Cerebellar nuclear complex (tissue), 1 donor: ENCODE measurements at places on chromosomes 5 and 9.

GRCh38 chr5:78543916-78544315 is 104.7 kb downstream of the LHFPL2 start:
- no peak for DNase-seq

DNA sequence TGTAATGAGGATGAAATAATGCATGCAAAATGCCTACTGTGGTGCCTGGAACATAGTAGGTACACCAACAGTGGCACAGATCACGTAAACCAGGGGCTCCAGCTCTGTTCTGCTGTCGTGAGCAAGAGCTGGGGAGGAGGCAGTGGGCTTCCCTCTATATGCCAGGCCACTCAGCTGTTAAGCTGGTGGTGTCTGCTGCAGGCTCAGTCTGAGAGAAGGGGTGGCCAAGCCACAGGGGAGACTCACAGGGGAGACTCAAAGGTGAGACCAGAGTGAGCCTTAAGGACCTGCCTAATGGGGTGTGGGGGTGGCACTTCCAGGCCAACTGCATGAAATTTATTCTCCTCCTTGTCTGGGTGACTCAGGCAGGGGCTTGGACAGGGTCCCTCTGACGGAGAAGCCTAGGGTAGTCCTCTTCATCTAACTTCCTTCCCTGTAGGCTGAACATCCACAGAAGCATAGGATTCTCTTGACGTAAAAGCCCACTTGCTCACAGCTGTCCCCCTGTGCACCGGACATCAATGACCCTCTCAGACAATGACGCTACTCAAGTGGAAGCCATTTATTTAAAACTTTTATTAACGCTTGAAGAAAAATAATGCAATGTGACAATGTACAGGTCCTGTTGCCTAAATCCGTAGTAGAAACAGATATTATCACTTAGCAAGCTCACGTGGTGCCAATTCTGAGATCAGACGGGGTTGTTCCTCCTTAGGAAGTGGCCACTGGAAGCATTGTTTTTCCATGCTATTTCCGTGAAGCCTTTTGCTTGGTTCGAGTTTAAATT is 13.9 kb downstream of the STC2 start:
- no peak for DNase-seq

DNA sequence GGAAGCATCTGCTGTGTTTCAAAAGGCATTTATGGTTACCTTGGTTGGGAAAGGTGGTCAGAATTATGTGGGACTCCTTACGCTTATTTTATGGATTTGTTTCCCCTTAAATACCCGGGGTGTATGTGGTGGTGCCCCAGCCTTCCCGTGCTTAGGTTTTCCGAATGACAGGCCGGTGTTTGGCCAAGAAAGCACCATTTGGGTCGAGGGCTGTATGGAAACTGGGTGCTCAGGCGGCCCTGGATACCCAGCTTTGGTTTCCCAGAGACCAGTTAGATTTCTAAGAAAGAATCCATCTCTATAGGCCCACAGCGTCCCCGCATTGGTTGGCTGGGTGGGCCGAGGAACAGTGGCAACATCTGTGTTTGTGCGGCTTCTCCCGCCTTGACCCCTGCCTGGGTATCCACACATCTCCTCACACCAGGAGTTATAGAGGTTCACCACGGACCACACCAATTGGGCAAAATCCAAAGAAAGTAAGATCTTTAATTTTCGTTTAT is 868 bp downstream of the ARHGEF28 start:
- no peak for DNase-seq

DNA sequence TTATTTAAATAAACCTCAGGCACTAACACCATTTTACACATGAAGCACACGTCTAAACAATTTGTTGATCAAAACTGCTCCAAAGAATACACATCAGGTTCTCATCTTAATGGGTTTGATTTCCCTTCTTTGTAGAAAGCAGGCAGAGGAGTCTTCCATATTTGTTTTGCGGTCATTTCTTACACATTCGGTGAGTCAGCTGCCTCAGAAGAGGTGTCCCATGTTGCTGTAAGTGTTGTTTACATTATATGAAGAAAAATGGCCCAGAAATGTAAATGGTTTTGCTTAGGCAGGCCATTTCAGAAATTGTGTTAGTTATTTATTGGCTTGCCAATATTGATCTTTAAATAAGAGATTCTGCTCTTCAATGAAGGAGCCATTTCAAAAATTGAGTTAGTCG is 325.8 kb downstream of the TENT4A start:
- no peak for DNase-seq

DNA sequence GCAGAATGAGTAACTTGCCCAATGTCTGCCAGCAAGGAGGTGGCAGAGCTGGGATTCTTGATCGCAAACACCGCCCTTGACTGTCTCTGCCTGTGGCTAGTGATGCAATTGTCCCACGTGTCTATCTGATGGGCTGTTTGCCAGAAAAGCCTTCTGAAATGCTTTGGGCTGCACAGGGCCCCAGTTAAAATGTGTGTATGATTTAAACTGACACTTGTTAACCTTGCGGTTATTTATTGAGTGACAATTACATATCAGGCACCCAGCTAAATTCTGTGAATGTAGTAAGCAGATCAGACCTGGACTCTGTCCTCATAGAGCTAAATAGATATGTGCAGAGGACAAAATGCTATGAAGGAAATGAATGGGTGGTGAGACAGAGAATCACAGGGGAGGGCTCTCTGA is 11.6 kb upstream of the IL12B start:
- DNase-seq: no peak

GRCh38 chr9:127977884-127978647 is 2.7 kb downstream of the EEIG1 start:
- DNase-seq: no peak

DNA sequence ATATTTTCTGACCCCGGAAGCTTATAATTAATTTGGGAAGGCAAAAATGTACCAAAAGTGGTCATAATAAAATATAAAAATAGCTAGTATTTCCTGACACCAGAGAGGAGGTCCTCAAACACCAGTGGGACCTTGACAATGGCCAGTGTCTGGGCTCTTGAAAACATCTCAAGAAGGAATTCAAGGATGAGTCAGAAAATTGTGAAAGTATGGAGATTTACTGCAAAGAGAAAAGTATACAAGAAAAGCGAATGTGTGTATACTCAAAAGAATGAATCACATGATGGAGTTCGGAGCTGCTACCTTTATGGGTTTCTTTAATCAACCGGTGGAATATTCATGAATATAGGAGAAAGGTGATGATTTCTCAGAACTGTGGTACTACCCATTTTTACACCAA is 1709.0 kb upstream of the WWC1 start:
- no peak for DNase-seq

- DNase-seq: no peak
Observed at GRCh38 chr5:36457511-36458270, 148.7 kb upstream of the SLC1A3 start.

DNA sequence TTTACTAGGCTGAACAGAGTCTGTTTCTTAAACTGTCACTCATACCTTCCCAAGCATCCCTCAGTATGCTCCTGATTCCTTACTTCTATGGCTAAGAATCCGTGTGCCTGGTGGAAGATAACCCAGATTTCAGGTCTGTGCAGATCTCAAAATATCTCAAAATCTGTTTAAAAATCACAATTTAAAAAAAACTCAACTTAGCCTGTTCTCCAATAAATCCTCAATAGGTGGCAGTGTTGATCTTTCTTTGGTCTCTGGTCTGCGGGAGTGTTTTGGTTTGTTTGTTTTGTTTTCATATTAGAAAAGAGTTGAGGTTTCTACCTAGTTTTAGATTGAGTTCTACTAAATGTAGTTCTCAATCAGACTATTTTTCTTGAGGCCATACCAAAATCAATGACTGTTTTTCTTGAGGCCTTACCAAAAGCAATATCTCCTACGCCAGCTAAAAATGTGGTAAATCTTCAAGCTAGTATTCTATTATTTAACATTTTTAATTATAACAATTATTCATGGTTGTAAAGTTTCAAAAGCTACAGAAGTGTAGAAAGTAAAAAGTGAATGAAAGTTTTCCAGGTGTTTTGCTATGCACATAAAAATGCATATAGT is 57.9 kb downstream of the TGFBR1 start:
- DNase-seq: no peak

DNA sequence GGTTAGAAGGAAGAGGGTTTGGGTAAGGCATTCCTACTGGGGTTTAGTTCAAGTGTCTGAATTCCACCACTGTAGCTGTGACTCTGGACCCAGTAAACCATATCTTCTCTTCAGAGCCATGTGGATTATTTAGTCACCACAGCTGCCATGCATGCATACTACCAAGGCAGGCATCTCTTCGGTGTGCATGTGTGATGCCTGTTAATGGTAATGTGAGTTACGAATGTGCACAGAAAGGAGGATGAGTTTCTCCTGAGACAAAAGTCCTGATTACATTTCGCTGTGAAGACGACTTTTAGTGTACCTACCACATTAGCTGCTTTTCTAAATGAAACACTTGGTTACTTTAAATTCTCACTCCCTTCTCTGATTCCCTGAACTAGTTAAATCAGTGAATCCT is 9.3 kb downstream of the PBX3 start:
- DNase-seq: no peak

- DNase-seq: no peak
Observed at GRCh38 chr5:35855187-35855586, 1.5 kb upstream of the IL7R start.

GRCh38 chr5:73441378-73441777 is 7.2 kb downstream of the FOXD1 start:
- no peak for DNase-seq

- DNase-seq: no peak
Observed at GRCh38 chr9:113521693-113522255, 58.2 kb downstream of the RGS3 start.

DNA sequence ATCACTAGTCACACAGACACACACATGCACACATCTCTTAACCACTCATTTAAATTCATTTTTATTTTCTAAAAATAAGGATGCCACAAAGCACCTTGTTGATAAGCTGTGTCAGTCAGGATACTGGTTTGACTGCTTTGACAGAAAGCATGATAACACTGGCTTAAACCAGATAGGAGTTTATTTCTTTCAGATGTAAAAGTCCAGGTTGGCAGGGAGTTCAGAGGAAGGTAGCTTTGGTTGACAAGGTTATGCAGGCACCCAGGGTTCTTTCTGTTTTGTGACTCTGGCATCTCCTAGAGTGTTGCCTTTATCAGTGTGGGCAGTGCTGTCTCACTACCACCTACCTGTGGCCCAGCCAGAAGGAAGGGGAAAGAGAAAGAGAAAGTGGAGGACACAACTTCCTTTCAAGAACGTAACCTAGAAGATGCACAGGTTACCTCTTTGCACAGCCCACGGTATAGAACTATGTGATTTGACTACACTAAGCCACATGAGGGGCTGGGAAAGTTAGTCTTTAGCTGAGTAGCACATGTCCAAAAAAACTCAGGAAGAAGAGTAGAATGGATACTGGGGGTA is 334.7 kb downstream of the OSTF1 start:
- no peak for DNase-seq

- DNase-seq: no peak
Observed at GRCh38 chr5:42121401-42121800, 196.3 kb downstream of the FBXO4 start.

DNA sequence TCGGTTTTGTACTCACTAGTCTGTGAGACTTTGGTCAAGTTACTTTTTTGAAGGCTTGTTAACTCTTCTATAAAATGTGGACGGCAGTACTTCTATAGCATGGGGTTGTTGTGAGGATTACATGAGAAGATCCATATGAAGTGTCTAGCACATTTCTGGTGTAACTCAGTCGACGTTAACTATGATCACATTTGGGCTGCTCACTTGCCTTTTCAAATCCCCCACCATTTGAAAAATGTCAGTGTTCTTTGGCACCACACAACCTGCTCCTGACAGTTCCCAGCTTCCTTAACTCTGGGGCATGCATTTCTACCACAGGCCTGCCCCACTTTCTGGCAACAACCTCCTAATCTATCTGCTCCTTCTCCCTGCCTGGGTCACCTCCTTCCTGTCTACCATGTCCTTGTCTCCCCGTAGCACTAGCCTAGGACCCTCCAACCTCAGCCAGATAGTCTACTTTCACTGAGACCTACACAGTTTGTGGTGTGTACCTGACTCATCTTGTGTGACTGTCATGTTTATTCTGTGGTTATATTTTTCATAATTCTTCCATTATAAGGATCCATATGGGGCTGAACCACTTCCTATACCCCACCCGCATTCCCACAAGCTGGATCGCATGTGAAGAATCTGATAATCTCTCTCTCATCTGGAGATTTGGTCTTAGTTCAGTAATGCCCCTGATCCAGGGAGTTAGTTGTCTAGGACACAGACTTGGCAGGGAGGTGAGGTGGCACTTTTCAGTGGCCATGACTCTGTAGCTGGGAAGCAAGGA is 30.2 kb upstream of the BASP1 start:
- DNase-seq: no peak

DNA sequence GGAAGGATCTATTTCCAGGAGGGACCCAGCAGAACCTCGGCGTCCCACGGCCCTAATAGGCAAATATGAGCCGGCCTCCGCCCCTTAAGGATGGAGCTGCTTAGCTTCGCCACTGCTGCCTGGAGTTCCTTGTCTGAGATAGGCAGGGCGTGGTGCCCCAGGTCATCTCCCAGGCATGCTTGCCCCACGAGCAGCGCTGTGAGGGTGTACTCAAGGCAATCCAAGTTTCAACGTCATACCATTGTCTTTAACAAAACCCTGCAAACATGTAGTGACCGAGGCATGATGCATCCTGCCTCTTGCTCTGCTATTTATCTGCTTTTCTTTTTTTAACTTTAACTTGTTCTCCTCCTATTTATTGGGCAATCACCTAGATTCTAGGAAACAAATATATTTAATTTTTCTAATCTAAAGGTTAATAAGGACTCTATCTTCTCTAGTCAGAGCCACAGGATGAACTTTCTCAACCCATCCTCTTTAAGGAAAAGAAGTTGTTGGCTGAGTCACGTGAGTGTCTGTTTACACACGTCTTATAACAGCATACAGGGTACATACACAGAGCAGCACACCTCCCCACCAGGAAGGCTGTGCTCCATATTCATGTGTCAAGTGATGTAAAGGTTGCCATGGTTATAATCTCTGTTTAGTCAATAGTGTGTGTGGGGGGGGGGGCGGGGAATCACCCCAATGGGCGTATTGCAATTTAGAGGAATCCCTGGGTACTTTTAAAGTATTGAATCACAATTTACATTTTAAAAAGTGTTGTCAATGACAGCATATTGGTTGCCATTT is 27.3 kb upstream of the ZSWIM6 start:
- no peak for DNase-seq

DNA sequence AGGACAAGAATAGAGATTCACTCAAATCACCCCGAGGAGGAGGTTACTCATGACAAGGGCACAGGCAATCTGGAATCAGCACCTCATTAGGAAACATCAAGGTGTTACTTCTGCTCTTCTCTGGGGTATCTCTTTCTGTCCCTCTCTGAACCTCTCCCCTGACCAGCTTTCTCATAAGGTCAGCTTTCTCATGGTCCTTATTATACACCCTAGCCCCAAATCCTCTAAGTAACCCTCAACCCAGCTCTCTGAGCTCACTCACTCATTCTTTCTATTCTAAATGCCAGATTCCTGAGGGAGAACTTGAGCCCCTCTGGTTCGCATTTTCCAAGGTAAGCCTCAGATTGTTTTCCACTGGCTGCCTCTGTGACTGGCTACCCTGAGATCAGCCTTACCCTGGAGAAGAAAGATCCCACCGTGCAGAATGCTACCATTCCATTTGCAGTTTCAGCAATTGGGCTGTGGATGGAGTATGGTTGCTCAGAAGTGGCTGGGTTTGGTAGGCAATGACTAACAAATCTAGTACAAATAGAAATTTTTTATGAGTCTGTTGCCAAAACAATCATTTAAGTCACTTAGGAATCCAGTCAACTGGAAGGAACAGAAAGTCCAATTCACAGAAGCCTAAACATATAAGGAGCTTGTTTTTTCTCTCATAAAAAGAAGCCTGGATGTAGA is 9.0 kb upstream of the TIMD4 start:
- DNase-seq: no peak
